Sigmoid colon (tissue), 7 donors: ENCODE measurements at places on chromosomes 7 and 10. TPM values are rescaled to one million over a fixed set of nuclear protein-coding genes. Genes with fewer than 3 reads are reported as not detected.

DNA sequence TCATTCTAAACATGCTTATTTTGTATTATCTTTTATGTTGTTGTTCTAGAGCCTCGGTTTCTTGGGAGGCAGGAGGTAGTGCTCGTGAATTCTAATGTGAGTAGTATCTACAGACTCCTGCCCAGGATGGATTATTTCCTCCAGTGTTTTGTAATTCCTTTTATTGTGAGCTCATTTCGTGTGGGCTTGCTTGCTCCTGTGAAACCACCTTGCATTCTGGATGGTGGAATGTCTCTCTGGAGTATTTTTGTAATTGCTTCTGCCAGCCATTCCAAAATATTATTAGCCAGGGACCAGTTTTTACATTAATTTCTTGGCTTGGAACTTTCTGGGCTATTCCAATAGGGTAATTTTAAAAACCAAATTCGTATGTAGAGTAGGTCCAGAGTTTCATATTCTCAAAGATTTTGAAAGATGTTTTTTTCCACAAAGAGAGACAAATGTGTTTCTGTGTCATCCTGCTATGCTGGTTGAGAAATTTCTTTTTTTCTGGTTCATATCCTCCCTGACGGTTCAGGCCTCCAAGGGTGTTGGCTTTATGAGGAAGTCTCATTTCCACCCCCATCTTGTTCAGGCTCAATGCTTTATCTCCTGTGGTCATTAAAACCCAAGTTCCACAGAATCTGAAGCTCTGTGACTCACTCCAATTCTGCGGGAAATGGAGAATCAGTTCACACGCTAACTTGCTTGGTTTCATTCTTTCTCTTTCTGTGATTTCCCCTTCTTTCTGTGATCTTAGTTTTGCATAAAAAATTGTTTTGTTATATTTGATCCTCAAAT is 41.7 kb upstream of the CALD1 start:
- no peak overlapping the region for H3K4me3 ChIP-seq
- H3K4me1 ChIP-seq: peaks cover 10% of the 10 kb centered on the region
- H3K27ac ChIP-seq: peak overlapping the region; percentile 59
- peak; percentile 70 for DNase-seq

The FAM237B gene
- not detected for total RNA-seq

- no peaks in the 10 kb centered on the region for H3K27me3 ChIP-seq
- H3K4me1 ChIP-seq: no peaks in the 10 kb centered on the region
- no peak overlapping the region for H3K27ac ChIP-seq
- peak; percentile 20 for DNase-seq
- no peaks in the 10 kb centered on the region for H3K36me3 ChIP-seq
These were observed 72.5 kb downstream of the C10orf143 start for GRCh38 chr10:130038019-130038555.

DNA sequence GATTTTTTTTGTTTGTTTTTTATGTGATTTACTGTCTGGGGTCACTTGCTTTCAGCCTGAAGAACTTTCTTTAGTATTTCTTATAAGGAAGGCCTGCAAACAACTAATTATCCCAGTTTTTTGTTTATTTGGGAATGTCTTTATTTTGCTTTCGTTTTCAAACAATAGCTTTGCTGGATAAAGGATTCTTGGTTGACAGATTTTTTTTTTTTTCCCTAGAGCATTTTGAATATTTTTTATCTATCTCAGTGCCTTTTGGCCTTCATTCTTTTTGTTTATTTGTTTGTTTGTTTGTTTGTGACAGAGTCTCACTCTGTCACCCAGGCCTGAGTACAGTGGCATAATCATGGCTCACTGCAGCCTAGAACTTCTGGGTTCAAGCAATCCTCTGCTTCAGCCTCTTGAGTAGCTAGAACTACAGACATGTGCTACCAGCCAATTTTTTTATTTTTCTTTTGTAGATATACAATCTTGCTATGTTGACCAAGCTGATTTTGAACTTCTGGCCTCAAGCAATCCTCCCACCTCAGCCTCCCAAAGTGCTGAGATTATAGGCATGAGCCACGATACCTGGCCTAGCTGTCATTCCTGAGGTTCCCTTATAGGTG is 46.3 kb upstream of the FZD9 start:
- H3K27ac ChIP-seq: no peak overlapping the region
- no peaks in the 10 kb centered on the region for H3K36me3 ChIP-seq
- H3K4me3 ChIP-seq: no peak overlapping the region
- H3K4me1 ChIP-seq: no peaks in the 10 kb centered on the region
- H3K27me3 ChIP-seq: no peaks in the 10 kb centered on the region

DNA sequence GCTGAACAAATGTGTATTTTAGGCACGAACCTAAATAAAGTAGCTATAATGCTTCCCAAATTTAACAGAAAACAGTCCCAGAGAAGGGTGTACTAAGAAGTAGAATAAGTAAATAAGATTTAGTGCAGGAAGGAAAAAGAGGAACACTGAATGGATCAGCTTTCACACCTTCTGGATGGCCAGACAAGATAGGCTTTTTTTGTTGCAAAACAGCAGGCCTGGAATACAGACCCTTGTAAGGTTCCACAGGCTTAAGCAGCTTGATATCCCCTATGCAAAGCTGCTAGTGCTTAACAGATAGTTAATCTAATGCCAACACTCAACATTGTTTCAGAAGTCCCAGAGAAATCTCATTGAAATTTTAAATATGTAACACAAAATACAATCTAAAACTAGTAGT is 328.1 kb upstream of the STEAP1 start:
- H3K36me3 ChIP-seq: no peaks in the 10 kb centered on the region
- H3K27ac ChIP-seq: no peak overlapping the region
- no peak for DNase-seq
- no peaks in the 10 kb centered on the region for H3K4me1 ChIP-seq
- H3K4me3 ChIP-seq: no peak overlapping the region
- H3K27me3 ChIP-seq: no peaks in the 10 kb centered on the region

- peak overlapping the region; percentile 95 for H3K27ac ChIP-seq
- H3K4me3 ChIP-seq: peak overlapping the region; percentile 72
- no peaks in the 10 kb centered on the region for H3K27me3 ChIP-seq
These were observed 938 bp upstream of the CADPS2 start for GRCh38 chr7:122887198-122887597.

GRCh38 chr7:29811586-29811985 is 5.3 kb downstream of the WIPF3 start:
- peaks cover 15% of the 10 kb centered on the region for H3K27me3 ChIP-seq
- H3K36me3 ChIP-seq: no peaks in the 10 kb centered on the region
- no peaks in the 10 kb centered on the region for H3K4me1 ChIP-seq
- DNase-seq: no peak
- no peak overlapping the region for H3K27ac ChIP-seq

The MYL10 gene
- total RNA-seq: not detected

The ANXA8L1 gene
- total RNA-seq: not detected

DNA sequence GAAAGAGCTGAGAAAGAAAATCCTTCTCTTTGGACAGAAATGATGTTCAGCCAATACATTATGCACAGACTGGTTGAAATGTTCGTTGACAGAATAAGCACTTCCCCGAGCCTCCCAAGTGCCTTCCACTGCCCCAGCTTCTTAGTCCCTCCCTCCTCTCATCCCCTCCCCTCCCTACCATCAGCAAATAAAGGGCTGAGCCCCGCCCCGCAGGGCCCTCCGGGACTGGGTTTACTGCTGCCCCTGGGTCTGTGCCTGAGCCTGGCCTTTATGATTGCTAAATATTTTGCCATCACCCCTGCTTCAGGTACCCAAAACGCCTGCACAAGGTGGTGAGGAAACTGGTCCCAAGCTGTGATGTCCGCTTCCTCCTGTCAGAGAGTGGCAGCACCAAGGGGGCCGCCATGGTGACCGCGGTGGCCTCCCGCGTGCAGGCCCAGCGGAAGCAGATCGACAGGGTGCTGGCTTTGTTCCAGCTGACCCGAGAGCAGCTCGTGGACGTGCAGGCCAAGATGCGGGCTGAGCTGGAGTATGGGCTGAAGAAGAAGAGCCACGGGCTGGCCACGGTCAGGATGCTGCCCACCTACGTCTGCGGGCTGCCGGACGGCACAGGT is 28.1 kb downstream of the HKDC1 start:
- H3K4me1 ChIP-seq: no peaks in the 10 kb centered on the region
- H3K27me3 ChIP-seq: no peaks in the 10 kb centered on the region
- no peak overlapping the region for H3K4me3 ChIP-seq
- H3K27ac ChIP-seq: no peak overlapping the region
- H3K36me3 ChIP-seq: no peaks in the 10 kb centered on the region
- DNase-seq: no peak

DNA sequence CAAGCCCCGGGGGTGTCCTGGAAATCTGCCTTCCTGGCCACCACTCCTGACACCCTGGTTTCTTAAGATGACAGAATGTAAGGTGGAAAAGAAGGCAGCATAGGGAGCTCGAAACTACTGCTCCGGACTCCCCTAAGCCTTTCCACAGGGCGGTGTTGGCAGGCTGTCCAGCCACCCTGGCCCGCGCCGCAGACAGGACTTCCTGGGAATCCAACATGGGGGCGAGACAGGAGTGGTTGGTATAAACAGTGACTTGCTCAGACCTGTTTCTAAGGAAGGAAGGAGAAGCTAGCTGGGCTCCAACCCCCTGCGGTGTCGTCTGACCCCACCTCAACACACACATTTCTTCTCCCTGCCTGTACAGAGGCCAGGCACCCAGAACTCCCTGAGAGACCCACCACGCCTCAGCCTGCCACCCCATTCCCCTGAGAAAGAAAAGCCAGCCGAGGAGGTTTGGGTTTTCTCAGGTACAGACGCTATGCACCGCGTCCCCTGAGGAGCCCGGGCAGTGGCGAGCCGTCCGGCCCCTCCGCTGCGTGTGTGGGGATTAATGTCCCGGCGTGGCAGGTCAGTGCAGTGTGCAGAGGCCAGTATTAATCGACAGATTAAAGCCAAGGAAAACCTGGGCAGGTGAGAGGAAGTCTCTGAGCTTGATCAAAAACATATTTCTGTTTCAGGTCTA is 349.6 kb upstream of the MKI67 start:
- no peaks in the 10 kb centered on the region for H3K36me3 ChIP-seq
- no peaks in the 10 kb centered on the region for H3K27me3 ChIP-seq
- DNase-seq: no peak
- H3K4me3 ChIP-seq: no peak overlapping the region

- H3K4me3 ChIP-seq: no peak overlapping the region
- no peaks in the 10 kb centered on the region for H3K36me3 ChIP-seq
- H3K27ac ChIP-seq: no peak overlapping the region
These were observed 17.3 kb downstream of the SH3PXD2A start for GRCh38 chr10:103838070-103838395.

DNA sequence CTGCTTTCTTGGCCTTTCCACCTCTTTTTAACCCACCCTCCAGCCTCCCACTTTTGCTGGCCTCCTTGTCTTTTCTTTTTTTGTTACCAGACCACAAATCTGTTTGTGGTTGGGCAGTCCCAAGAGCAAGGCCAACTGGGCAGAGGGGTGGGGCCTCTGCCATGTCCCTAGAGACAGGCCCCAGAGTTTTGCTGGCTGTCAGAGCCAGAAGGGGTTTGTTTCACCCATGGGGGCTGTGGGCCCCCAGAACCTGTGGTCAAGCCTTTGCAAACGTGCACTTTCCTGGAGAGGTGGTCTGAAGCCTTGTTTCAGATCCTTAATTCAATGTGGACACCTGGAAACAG is 10.3 kb downstream of the ZMIZ1 start:
- peak overlapping the region; percentile 67 for H3K27ac ChIP-seq
- peaks cover 100% of the 10 kb centered on the region for H3K4me1 ChIP-seq
- no peaks in the 10 kb centered on the region for H3K36me3 ChIP-seq
- no peaks in the 10 kb centered on the region for H3K27me3 ChIP-seq

- H3K27ac ChIP-seq: no peak overlapping the region
- H3K27me3 ChIP-seq: no peaks in the 10 kb centered on the region
- no peak for DNase-seq
- H3K36me3 ChIP-seq: no peaks in the 10 kb centered on the region
- H3K4me3 ChIP-seq: no peak overlapping the region
These were observed 189.5 kb downstream of the ANK3 start for GRCh38 chr10:60200012-60200681.

DNA sequence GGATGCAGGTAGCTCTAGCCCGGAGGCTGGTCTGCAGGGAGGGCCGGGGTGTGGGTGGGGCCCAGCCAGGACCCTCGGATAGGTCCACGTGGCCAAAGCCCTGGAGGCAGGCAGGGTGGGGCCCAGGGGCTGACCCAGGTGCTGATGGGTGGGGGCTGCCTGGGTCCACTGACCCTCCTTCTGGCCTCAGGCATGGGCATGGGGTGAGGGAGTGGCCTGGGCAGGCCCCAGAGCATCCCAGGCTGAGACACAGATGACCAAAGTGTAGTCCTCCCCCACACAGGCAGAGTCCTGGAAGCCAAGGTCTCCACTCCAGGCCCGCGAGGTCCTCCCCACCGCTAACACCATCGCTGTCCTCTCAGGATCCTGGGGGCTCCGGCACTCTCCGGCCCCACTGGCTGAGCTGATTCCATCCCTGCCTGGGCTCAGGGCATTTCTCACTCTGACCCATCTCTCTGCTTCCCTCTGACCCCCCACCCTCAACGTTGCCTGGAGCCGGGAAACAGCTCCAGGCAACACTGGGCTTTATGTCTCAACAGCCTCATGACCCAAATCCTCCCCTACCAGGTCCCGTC is 20.7 kb upstream of the PPP2R2D start:
- H3K36me3 ChIP-seq: no peaks in the 10 kb centered on the region
- H3K4me3 ChIP-seq: no peak overlapping the region
- peak; percentile 49 for DNase-seq
- H3K4me1 ChIP-seq: no peaks in the 10 kb centered on the region
- H3K27me3 ChIP-seq: peaks cover 11% of the 10 kb centered on the region
- H3K27ac ChIP-seq: no peak overlapping the region

DNA sequence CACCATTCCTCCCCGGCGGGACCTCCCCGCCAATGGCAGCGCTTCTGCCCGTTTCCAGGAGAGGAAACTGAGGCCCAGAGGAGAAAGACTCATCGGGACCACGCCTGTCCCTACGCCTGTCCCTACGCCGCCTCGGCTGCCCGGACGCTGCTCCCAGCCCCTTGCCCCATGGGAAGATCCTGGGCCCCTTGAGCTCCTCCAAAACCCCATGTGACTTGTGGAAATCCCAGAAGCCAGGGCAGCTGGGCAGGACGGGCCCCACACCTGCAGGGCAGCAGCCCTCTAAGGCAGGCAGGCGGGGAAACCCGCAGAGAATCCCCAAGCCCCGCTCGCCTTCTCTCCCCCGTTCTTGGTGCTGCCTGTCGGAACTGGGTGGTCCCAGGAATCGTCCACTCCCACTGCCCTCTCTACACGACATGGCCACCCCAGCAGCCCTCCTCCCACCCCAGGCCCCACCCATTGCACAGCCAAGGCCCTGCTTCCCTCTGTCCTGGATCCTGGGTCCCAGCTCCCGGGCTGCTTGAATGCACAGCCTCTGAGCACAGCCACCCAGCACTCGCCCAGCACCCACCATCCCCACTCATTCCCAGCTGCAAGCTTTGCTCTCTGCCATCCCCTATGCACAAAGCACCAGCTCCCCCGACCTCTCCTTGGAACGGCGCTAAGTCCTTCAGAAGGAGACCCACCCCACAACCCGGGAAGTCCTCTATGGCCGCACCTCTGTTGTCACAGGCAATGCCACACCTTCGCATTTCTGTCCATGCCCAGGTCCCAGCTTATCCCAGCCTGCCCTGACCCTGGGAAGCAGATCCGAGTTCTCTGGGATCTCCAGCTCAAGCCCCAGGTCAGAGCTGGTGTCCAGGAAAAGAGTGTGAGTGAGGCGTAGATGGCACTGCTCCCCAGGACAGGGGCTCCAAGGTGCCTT is 50.6 kb downstream of the SLC29A4 start:
- peaks cover 9% of the 10 kb centered on the region for H3K4me1 ChIP-seq
- no peaks in the 10 kb centered on the region for H3K27me3 ChIP-seq
- H3K36me3 ChIP-seq: peaks cover 55% of the 10 kb centered on the region
- no peak overlapping the region for H3K27ac ChIP-seq
- DNase-seq: no peak
